ENCODE measurements at places on chromosomes 4 and X.

DNA sequence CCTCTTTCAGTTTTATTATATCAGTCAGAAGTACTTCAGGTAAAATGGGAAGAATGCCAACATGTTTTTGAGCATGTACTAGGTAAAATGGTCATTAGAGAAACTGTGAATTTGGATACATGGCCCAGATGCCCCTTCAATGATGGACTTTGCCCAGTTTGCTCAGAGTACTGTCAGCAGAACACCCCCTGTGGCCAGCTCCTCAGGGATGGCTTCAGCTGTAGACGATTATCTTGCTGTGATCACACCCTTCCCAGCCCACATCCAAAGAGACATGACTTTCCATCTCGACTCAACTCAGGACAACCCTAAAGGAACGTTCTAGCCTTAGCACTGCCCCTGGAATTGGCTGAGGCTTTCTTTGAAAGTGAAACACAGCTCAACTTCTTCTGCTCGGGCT, 439.1 kb downstream of the PACRGL start:
- no peak for DNase-seq

- DNase-seq = no peak
Measured at GRCh38 chr4:53866055-53866454, 198.3 kb downstream of the CHIC2 start.

- no peak for DNase-seq
Measured at GRCh38 chr4:98786866-98787265, 128.5 kb upstream of the TSPAN5 start.

- DNase-seq = no peak
Measured at GRCh38 chrX:136262243-136262642, 11.0 kb upstream of the MAP7D3 start.

DNA sequence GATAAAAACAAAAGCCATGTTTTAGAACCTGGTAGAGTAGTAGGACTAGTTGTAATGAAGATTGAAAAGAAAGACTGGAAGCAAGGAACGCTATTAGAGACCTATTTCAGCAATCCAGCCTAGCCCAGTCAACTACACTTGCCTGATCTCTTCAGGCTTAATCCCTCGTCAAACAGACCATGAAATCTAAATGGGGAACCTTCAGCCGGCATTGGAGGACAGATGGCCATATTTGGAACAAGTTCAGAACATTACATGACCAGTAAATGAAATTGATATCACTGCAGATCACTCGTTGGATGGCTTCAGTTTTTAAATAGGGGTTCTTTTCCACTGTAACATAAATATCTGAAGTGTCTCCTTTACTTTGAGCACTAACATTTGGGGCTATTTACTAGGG, 84.8 kb upstream of the WDR44 start:
- DNase-seq = no peak
